ENCODE measurements at places on chromosomes 3 and 15.

- DNase-seq = no peak
Observed at GRCh38 chr3:171242951-171243350, 216.4 kb upstream of the SLC2A2 start.

DNA sequence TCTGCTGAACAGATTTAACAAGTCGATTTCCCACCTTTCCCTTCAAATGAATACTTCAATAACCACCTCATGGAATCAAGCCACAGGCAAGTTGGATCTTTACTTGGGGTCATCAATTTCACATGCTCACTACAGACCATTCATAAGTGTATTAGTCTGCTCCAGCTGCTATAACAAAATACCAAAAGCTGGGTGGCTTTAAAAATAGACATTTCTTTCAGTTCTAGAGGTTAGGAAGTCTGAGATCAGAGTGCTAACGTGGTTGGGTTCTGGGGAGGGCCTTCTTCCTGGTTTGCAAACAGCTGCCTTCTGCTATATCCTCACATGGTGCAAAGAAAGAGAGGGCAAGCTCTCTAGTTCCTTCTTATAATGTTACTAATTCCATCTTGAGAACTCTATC is 5.1 kb downstream of the GPR176 start:
- DNase-seq = no peak

DNA sequence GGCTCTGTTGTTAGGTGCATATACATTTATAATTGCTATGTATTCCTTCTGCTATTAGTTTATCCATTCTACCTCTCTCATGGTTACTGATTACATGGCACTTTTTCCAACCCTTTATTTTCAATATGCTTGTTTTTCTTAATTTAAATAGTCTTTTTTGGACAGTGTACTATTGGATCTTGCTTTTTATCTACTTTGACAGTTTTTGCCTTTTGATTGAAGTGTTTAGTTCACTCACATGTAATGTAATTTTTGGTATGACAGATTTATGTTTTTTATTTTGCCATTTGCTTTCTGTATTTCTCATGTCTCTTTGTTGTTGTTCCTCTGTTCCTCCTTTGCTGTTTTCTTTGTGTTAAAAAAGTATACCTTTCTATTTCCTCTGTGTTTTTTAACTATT is 44.5 kb downstream of the TRPC1 start:
- DNase-seq = no peak

GRCh38 chr3:12714278-12714677 is 44.8 kb downstream of the TMEM40 start:
- no peak for DNase-seq

- no peak for DNase-seq
Observed at GRCh38 chr3:155046935-155047334, 33.2 kb upstream of the MME start.

GRCh38 chr15:27730868-27731267 is 368.2 kb downstream of the OCA2 start:
- DNase-seq = no peak
